ENCODE measurements at places on chromosomes 7 and 10.

GRCh38 chr10:24554036-24554435 lies 169.7 kb downstream of the ARHGAP21 start:
- no peak for DNase-seq

DNA sequence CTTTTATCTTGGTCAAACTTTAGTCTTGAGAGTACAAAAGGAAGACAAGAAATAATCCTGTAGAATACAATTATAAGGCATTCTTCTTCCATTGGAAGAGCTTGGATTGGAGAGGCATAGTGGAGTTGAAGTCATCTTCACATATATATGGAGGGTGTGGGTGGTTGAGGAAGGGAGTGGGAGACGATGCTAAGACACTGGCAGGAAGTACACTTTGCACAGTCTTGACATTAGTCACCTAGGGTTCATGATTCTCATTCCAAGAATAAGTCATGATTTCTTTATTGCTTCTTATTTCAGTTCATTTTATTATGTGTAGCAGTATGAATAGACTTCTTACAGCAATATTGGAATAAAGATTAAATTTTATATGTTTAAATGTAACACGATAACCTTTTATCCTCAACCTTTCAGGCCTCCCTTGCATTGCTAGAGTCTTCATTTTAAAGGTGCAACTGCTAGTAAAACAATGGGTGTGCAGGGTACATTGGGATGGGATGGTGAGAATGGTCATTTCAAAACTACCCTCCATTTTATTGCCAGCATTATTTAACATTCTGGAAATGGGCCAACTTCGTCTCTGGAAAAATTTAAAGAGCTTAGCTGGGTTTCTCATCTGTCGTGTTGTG lies 12.3 kb upstream of the SLC26A3 start:
- DNase-seq = no peak

GRCh38 chr10:3813267-3813666 lies 28.3 kb upstream of the KLF6 start:
- no peak for DNase-seq

- no peak for DNase-seq
Measured at GRCh38 chr7:24201226-24201625, 82.8 kb upstream of the NPY start.

DNA sequence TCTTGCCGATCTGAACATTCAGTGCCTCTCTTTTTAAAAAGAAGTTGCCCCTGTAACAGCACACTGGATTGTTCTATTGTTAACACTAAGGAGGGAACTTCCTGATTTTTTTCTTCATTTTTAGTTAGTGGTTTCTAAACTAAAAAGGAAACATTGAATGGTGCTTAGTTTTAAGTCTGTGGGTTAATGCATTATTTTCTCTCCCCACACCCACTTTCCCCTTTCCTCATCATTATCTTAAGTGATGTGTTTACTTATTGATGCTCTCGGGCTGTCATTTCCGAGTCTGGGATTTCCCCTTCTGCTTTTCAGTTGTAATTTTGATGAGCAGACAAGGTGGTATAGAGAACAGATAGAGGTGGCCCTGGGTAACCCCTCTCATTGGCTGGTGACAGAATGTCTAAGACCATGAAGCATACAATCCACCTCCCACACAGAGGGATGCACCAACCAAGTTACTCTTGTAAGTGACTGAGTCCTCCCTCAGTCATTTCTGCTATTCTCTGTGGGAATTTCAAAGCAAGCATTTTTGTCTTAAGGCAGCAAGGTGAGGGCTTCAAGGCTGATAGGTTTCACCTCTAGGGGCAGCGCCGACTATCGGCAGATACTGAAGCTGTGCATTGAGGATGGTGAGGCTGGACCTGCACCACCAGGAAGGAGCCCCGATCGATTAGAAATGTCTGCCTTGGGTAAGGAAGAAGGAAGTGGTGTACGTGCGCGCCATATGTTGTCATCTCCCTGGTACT lies 49.5 kb downstream of the CHN2 start:
- peak; percentile 37 for DNase-seq

DNA sequence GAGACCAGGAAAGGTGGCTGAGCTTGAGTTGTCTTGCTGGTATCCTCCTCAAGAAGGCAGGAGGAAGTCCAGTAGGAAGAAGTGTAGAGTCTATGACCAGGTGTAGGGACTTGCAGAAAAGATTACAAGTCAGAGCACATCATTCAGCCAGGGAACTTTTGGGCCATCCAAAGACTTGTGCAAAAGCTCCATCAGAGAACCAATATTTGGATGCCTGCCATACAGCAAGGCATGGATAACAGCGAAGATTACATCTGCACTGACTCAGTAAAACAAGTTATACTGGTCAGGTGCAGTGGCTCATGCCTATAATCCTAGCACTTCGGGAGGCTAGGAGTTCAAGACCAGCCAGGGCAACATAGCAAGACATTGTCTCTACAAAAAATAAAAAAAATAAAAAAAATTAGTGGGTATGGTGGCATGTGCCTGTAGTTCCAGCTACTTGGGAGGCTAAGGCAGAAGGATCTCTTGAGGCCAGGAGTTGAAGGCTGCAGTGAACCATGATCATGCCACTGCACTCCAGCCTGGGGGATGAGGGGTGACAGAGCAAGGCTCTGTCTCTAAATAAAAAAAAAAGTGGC lies 13.2 kb upstream of the NMT2 start:
- no peak for DNase-seq

DNA sequence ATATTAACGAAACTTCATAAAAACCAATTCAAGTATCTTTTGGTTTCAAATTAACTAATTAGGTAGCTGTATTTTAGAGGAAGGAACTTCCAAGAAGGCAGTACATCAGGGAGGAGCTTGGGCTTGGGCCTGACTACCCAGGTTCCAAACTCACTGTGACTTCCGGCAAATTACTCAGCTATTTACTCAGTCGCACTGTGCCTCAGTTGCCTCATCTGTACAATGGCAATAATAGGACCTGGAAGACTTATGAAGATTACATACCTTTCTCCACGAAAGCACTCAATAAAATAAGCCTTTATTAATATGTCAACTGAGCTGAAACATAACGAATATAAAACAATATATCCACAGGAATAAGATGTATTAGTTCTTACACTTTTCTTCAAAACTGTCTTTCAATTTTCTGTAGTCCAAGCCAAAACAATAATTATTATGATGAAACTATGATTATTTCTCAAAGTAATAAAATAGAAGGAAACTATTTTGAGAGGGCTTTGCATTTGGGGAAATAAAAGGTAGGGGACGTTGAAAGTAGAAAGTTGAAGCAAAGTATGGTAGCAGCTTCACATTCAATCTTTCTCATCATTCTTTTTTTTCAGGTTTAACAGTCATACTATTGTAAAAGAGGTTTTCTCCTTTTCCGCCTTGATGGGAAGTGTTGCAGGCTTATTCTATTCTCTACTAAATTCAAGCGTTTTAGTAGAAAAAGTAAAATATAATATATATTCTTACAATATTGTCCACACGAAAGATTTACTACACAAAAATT lies 10.5 kb upstream of the EBLN1 start:
- no peak for DNase-seq

DNA sequence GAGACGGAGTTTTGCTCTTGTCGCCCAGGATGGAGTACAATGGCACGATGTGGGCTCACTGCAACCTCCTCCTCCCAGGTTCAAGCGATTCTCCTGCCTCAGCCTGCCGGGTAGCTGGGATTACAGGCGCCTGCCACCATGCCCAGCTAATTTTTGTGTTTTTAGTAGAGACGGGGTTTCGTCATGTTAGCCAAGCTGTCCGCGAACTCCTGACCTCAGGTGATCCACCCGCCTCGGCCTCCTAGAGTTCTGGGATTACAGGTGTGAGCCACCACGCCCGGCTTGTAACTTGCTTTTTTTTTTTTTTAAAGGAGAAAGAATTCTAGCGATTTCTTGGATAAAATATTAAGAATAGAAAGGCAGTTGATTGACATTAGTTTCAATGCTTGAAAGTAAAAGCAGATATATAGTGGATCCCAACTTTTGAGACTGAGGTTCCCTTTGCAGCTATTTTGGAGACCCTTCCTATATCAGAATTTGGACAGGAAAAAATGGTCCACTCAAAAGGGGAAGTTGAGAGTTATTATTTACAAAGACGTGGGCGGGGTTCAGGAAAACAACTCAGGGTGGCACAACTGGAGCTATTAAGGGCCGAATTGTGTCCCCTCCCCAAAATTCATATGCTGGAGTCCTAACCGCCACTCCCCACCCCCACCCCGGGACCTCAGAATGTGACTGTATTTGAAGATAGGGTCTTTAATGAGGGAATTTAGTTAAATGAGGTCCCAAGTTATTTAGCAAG lies 1.3 kb upstream of the ERCC6 start:
- no peak for DNase-seq

- DNase-seq = no peak
Measured at GRCh38 chr10:96267234-96267705, 4.1 kb downstream of the BLNK start.

- no peak for DNase-seq
Measured at GRCh38 chr7:111517549-111517951, 44.7 kb downstream of the IMMP2L start.

DNA sequence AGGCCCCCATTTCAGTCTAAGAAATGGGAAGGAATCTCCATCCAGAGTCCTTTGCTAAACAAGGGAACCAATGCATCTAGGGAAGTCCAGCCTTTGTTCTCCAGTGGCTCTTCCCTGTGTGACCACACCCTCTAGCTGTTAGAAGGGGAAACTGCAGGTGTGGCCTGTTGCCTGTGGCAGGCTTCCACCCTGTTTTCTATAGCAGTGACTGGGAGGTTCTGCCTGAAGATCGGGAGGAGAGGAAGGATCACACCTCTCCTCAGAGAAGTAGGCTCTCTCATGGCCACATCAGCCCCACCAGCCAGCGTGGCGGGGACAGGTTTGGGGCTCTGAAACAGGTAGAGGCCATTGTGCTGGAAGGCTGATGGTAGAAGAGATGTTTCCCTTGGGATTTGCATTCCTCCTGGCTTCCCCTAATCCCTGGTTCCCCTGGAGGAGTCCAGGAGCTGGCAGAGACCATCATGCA lies 47.7 kb upstream of the TRIM8 start:
- peak; percentile 5 for DNase-seq

DNA sequence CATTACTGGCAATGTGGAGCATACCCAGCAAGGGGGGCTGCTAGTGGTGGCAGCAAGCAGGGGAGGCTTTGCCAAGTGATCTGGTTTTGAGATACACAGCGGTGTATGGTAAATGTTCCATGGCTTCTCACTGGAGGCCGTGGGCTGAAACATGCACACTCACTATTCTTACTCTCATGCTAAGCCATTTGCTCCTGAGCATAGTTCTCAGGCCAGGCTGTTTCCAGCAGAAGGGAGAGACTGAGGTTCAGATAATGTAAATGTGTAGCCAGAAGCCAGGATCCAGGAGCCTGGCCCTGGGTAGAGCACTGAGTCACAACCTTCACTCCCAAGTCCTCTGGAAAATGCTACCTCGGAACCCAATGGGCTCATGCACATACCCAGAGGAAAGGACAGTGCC lies 757.9 kb downstream of the GRID1 start:
- DNase-seq = no peak

- no peak for DNase-seq
Measured at GRCh38 chr7:121882731-121883130, 9.8 kb downstream of the PTPRZ1 start.

DNA sequence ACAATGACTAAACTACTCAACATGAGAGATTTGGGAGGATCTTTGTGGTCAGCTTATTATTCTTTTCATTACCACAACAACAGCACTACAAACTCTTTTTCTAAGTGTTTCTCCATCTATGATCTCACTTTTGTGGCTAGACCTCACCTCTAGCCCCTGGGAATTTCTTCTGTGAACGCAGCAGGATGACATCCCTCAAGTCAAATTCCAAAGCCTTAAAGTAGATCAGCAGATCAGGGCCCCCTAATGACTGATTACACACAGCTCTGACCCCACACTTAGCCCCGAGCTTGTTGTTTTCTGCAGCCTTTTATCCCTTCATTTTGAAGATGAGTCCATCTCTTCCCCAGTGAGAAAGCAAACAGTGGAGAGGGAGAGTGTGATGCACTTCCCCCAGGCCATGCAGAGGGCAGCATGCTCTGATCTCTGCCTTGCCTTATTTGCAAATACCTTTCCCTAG lies 27.3 kb downstream of the TFAM start:
- DNase-seq = no peak

GRCh38 chr10:130495891-130496636 lies 359.9 kb downstream of the GLRX3 start:
- DNase-seq = no peak

- DNase-seq = no peak
Measured at GRCh38 chr10:116201011-116201410, 72.0 kb downstream of the GFRA1 start.

DNA sequence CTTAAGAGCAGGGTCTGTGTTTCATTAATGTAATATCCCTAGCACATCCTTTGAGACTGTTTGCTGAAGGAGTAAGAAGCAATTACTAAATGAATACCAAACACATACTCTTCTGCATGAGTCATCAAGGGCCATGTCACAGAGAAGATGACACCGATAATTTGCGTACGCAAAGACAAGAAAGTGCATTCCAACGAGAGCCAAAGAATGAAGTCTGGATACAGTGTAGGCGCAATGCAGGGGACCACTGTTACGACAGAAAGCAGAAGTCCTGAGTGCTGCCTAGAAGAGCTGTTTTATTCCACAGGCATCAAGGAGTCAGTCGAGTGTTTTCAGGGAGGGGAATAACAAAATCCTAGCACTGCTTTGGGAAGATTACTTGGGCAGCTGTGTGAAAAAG lies 62.7 kb downstream of the VPS41 start:
- no peak for DNase-seq

DNA sequence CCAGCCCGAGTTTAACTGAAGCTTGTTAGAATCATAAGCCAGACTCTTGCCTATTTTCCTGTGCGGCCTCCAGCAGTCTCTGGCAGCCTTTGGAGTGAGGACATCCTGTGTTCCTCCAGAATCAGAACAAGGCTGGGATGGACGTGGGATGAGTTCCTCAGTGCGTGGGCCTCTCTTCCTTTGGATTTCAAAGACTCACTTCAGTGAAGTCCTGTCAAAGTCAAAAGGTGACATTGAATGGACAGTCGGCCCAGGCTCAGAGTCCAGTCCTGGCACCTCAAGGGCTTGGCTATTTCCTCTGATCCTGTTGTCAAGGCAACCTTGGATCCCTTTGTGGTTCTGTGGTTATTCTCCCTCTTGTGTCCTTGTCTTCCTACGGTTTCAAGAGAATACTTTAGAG lies 21.4 kb upstream of the SMC3 start:
- no peak for DNase-seq

GRCh38 chr10:124641282-124642087 lies 102.7 kb downstream of the FAM53B start:
- DNase-seq = peak; percentile 34

DNA sequence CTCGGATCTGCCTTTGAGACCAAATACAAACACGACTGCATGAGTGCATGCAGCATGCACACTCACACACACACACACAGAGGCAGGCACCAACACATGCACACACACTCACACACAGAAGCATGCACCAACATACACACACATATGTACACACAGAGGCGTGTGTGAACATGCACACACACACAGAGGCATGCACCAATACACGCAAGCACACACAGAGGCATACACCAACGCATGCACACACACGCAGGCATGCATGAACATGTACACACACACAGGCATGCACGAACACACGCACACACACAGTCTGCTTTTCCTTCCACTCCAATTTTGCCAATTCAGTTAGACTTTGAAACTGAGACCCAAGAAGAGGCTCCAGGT lies 67.3 kb upstream of the COL13A1 start:
- no peak for DNase-seq
